ENCODE measurements at places on chromosomes 2 and 18. TPM values are rescaled to one million over a fixed set of nuclear protein-coding genes. Genes with fewer than 3 reads are reported as not detected.

DNA sequence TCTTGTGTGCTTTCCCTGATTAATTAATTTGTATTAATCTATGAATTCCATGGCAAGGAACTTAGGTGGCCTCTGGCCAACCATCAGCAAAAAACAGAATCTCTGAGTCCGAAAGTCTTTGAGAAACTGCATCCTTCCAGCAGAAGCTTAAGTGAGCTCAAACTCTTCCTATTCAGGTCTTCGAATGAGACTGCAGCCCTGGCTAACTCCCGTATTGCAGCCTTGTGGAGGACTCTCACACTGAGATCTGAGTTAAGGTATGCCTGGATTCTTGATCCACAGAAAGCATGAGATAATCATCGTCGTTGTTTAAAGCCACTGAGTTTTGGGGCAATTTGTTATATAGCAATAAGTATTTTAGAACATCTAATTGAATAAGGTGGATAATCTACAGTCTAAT, 1143.9 kb upstream of the NXPH2 start:
- DNase-seq, result no peak

GLI2 gene
- 0.31 TPM for total RNA-seq

DRC1 gene
- not detected for total RNA-seq

GRCh38 chr18:57951999-57952774, 91.8 kb upstream of the NEDD4L start:
- DNase-seq, result no peak

DNA sequence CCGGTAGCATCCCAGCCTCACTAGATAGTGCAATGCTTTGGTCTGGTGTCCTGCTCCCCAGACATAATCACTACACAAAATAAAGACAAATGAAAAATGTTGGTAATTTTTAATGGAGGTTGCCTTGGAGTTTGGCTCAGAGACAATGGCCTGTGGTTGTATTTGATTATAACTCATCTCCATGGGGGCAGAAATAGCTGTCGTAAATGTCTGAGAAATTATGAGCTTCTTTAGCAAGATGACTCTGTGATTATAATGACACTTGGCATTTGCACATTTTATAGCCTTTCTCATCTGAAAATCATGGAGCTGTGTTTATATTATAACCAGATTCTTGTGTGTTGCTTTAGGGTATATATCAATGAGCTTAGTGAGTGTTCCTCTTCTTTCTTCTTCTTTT, 1779.7 kb upstream of the CELF4 start:
- DNase-seq, result no peak

- no peak for DNase-seq
These were observed 310.9 kb upstream of the COL3A1 start for GRCh38 chr2:188663301-188663700.

GRCh38 chr18:65352186-65352585, 398.6 kb upstream of the CDH7 start:
- no peak for DNase-seq

Data from gastrocnemius medialis (tissue), 4 donors.